T-helper 2 cell treated with Interferon-gamma antibody and Interleukin-4, amounts not matched to agents 5 μg/mL and 100 μg/mL, for 36 hours (primary cell): ENCODE measurements at places on chromosomes 2 and 18.

DNA sequence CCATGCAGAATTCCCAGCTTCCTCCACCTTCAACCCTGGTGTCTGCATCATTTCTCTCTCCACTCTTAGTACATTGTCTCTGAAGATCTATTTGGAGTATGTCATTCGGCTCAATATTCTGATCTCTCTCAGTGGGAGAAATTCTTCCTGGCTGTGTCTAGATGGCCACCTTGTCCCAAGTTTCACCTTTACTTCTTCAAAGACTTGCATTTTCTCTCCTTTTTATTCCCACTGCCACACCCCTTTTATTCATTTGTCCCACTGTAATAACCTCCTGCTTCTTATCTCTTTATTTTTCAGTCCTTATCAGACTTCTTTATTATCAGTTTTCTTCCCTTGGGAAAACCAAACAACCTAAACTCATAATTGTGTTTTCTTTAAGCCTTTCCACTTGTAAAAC, 54.3 kb upstream of the CERS6 start:
- no peak for DNase-seq

- DNase-seq: no peak
Observed at GRCh38 chr2:72103161-72103560, 44.5 kb downstream of the CYP26B1 start.

- peak; percentile 21 for DNase-seq
Observed at GRCh38 chr18:13051159-13051558, 60.0 kb downstream of the CEP192 start.

DNA sequence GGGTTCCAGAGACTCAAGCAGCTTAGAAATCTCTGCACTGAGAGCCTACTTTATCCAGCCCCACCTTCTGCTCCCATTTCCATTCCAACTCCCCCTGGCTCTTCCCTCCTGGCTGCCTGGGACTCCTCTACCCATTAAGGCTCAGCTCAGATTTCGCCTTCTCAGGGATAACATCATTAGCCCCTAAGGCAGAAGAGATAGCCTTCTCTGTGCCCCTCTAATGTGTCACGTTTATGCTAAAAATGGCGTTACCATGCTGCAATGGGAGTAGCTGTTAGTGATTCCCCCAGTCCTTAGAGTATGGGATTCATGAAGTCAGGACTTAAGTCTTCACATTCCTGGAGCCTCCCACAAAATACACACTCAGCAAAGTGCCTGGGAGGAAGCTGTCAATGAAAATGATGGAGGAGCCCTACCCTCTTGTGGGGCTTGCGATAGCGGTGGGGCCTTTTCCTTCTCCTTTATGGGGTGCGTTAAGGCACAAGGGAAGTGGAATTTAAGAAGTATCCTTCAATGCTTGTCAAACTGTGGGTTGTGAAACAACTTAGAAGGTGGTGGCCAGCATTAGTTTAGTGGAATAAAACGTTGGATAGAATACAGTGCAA, 144.7 kb upstream of the COPS8 start:
- DNase-seq: no peak
